ENCODE measurements at places on chromosomes 6 and 20.

DNA sequence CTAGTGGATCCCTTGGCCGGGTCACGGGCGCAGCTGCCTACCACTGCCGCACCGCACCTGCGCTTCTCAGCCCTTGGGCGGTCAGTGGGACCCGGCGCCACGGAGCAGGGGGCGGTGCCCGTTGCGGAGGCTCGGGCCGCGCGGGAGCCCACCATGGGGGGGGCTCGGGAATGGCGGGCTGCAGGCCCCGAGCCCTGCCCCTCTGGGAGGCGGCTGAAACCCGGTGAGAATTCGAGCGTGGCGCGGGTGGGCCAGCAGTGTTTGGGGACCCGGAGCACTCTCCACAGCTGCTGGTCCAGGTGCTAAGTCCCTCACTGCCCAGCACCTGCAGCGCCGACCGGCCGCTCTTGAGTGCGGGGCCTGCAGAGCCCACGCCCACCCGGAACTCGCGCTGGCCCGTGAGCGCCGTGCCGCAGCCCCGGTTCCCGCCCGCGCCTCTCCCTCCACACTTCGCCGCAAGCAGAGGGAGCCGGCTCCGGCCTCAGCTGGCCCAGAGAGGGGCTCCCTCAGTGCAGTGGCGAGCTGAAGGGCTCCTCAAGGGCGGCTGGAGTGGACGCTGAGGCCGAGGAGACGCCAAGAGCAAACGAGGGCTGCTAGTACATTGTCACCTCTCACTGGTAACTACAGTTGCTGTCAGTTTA lies 120.5 kb upstream of the TMEM170B start:
- DNase-seq, result no peak

GRCh38 chr6:105220186-105220585 lies 40.4 kb upstream of the POPDC3 start:
- no peak for DNase-seq

DNA sequence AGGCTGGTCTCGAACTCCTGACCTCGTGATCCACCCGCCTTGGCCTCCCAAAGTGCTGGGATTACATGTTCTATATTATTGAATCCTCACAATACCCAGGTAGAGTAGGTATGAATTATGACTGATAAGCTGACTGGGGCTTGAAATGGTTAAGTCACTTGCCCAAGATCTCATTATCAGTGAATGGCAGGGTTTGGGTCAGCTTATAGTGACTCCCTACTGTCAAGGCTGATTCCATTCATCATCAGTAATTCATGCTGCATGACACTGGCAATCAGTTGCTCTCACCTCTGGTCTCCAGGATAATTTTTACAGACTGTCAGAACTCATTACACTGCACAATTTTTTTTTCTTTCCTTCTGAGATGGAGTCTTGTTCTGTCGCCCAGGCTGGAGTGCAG lies 127.6 kb downstream of the KIF13A start:
- no peak for DNase-seq

- DNase-seq, result no peak
Observed at GRCh38 chr20:59051666-59052185, 9.1 kb upstream of the PRELID3B start.

DNA sequence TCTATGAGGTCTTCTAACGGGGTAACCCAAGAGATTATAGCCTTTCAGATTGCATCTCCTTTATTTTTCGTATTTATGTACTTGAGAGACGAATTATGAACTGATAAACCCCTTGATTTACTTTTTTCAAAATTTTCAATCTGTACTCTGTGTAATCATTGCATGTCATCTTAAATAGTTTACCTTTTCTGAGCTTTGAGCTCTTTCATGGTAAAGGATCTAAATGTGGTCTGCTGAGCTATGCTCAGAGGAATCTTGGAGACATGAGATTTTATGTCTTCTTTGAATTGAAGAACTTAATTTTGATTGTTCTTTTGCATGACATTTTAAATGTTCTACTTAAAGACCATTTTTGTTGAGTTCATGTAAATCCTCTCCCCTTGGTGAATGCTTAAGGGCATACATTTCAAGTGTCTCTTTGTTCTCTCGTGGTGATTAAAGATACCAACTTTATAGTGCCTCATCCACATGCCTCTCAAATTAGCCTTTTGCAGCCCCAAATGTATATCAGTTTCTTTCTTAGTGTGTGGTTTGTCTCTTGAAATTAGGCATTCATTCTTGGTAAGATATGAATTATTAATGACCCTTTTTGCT lies 116.3 kb upstream of the SCGN start:
- DNase-seq, result no peak

DNA sequence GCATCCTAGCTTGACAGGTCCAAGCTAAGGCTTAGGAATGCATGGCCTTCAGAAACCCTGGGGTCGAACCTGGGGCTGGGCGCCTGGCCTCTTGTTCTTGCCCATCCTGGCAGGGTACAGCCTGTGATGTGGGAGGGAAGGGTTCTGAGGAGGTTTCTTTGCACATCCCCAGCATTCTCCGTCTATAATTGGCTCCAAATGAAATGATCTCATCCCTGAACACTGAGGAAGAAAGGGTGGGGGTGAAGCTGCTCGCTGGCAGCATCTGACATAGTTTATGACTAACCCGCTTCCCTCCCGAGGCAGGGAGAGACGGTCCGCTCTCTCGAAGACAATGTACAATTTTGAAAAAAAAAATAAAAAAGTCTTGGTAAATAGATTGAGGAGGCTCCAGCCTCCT lies 67.1 kb upstream of the ZNFX1 start:
- DNase-seq, result no peak

- no peak for DNase-seq
Observed at GRCh38 chr6:29593199-29593855, 8.4 kb downstream of the OR2H2 start.

All from activated T-helper 1 cell treated with anti-CD3 and anti-CD28 coated beads, Interleukin-2, amount 50 U/mL, for 16 hours (primary cell).